ENCODE measurements at places on chromosomes 2 and 18.
A peak's percentile ranks its signal among the peaks of the same experiment; 100 is the strongest.

GRCh38 chr18:49473721-49474120 lies 13.3 kb upstream of the DYM start:
- no peak for DNase-seq

DNA sequence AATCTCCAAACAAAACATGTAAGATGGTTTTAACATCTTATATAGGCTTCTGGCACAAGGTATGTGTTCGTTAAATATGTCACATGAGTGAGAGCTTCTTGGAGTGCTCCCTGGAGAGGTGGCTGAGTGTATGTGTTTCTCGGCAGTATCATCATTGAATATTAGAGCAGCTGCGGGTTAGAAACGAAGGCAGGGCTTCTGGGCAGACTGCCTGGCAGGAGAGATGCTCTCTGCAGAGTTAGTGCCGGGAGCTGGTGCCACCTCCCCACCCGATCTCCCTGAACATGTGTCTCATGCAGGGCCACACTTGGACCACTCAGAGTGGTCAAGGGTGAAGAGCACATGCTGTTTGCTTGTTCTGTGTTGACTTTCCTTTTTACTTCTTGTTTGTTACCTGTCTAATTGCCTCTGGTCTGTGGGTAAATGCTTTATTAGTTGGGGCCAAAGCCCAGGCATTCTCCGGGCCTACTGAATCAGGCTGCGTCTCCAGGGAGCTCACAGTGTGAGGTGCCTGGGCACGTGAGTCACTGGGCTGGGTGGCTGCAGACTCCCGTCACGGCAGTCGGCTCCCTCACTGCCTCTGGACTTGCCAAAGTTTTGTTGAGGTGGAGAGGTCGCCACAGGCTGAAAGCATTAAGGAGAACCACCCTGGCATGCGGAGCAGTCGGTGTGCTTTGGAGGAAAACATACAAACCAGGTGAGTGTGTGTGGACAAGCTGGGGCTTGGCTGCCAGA lies 246.6 kb downstream of the FHOD3 start:
- no peak for DNase-seq

DNA sequence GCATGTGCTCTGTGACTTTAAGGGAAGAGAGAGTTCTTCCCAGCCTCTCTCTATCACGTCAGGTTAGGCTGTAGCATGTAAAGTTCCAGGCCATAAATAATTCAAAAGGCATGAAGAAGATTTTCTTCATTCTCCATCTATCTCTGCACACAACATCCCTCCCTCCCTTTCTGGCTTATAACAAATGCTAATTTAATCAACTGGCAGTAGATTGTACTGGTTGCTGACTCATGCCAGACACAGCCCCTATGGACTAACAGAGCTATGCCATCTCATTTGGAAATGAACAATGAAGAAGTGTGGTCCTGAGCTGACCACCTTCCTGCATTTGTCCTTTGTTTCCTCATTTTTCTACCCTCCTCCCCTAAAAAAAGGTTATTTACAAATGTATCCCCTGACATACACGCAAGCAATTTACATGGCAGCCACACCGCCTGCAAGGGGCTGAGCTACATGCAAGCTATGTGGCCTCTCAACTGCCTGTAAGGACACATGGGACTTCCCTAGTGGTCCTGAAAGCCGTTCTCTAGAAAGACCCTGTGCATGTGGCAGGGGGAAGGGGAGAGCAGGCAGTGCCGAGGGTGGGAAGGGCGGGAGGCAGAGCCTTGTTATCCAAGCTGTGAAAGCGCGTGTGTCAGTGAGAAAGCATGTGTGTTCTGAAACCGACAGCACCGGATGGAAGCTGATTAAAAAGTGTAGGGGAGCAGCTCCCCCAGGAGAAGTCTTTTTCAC lies 90.9 kb upstream of the KLF7 start:
- no peak for DNase-seq

DNA sequence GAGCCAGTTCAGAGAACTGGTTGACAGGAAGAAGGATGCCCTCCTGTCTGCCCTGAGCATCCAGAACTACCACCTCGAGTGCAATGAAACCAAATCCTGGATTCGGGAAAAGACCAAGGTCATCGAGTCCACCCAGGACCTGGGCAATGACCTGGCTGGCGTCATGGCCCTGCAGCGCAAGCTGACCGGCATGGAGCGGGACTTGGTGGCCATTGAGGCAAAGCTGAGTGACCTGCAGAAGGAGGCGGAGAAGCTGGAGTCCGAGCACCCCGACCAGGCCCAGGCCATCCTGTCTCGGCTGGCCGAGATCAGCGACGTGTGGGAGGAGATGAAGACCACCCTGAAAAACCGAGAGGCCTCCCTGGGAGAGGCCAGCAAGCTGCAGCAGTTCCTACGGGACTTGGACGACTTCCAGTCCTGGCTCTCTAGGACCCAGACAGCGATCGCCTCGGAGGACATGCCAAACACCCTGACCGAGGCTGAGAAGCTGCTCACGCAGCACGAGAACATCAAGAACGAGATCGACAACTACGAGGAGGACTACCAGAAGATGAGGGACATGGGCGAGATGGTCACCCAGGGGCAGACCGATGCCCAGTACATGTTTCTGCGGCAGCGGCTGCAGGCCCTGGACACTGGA lies 92.5 kb upstream of the EML6 start:
- DNase-seq: no peak

DNA sequence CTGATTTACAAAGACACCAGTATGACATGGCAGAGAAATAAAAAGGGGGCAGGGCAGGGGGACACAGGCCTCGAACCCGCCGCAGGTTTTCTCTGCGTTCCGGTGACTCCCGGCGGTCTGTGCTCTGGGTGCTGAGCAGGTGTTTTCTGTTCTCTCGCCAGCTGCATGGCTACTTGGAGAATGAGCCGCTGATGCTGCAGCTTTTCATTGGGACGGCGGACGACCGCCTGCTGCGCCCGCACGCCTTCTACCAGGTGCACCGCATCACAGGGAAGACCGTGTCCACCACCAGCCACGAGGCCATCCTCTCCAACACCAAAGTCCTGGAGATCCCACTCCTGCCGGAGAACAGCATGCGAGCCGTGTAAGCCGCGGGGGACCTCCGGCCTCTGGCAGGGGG lies 52.9 kb downstream of the NFATC1 start:
- DNase-seq: no peak

DNA sequence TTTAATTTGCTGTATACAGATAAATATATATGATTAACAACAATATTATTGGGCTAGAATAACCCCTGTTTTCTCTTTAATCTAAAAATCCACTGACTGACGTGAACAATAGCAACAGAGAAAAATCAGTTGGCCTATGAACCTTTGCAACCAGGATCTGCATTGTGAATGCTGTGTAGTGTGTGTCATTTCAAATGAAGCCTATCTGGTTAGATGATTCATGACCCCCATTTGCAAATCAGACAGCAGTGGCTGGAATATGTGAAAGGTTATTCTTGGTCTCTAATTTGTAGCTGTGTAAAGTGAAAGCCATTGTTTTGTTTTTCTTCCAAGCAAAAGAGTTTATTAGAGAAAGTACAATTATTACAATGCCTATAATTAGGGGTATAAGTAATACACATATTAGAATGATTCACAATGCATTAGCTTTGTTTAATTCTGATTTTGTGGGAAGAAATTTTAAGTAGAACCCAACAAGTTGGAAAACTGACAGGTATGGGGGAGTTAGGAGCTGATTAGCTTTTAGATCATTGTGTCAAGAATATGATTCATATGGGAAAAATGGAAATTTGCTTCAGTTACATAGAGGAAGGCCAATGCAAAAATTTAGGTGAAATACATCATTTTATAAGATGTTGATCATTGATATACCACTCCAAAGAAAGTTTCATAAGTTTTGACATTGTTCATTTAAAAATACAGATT lies 1362.2 kb upstream of the TMEFF2 start:
- DNase-seq: no peak

DNA sequence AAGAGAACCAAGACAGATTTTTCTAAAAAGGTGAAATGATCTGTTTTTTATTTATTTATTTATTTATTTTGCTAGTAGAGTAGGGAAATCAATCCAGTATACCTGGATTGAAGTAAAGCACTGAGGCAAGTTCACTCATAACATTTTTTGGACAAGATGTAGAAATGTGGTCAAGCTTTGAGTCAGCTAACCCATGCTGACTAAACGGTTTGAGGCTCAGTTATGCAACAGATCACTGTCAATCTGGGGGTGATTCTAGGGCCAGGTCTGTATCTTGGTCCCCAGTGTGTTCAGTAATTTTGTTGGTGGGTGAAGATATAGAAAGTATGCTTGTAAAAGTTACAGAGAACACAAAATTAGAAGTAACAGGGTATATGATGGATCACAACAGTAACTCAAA lies 60.2 kb downstream of the RMDN2 start:
- DNase-seq: no peak

GRCh38 chr2:120741571-120742561 lies 6.2 kb downstream of the GLI2 start:
- peak; percentile 31 for DNase-seq

DNA sequence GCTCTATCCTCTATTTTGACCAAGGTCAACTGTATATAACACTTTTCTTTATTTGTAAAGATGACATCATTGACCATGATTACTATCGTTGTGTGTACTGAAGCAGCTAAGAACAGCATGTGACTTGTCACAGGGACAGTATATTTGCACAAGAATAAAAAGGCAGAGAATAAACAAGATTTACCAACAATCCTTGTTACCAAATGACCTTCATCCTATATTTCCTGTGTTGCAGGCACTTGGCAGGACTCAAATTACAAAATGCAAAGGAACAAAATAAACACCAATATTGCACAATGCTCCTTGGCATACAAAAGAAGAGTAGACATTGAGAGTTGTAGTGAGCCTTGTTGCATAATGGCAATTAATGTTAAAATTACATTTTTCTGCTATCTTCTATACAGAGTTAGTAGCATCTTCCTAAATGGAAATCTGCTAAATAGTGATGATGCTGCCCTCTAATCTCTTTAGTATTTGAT lies 61.8 kb downstream of the RFTN2 start:
- peak; percentile 84 for DNase-seq

DNA sequence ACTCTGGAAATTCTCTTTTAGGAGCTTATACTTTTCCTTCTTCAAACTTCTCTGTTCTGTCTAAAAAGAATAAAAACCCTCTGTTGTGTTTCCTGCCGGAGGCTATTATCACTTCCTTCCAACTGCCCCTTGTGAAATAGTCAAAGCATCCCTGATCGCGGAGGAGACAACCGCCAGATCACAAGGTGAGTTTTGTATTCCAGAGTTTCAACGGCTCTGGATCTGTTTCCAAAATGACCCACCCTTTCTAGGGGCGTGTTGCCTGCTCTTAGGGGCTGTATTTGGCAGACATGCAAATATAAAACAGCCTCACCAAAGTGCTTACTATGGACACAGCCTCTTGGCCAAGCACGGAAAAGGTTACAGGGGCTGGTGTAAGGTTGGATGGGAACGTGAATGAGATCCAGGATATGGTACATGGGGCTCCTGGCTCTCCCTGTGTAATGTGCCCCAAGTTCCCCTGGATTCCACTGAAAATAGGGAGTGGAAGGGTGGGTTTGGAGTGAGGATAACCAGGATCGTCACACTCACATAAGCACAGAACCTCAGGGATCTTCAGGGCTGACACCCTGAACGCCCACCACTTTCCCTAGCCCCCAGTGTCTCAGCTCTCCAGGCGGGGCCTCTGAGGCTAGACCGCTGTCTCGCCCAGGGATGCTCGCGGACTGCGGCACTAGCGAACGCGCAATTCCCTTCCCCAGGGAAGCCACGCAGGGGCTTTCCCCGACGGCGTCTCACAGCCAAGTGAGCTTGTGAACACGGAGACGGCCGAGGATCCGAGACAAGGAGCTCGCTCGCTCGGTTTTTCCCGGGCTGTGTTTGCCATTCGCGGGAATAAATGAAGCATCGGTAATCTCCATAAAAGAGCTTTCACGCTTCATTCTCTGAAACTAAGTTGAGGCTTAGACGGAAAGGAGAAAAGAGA lies 14.4 kb downstream of the EN1 start:
- no peak for DNase-seq

DNA sequence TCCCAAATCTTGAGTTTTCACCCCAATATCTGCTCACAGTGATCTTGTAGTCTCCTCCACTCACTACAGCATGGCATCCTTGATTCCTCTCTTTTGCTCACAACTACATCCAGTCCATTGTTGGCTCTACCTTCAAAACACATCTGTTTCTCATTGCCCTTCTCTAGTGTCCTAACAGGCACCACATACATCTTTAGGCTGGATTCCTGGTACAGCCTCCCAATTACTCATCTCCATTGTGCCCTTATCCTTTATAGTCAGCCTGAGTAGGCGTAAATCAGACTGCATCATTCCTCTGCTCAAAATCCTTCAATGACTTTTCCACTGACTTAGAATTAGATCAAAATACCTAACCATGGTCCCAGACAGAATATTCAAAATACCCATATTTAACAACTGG lies 10.7 kb upstream of the TAF1B start:
- peak; percentile 35 for DNase-seq
